Temporal lobe (tissue), 4 donors: ENCODE measurements at places on chromosomes 6 and 20. TPM values are rescaled to one million over a fixed set of nuclear protein-coding genes. Genes with fewer than 3 reads are reported as not detected.

GDAP1L1 gene
- total RNA-seq, result 98.6 TPM

PPP1R14C gene
- total RNA-seq, result 48.7 TPM

TOX2 gene
- total RNA-seq, result 0.74 TPM

TRIM15 gene
- total RNA-seq, result not detected

NR2E1 gene
- total RNA-seq, result 10.8 TPM

HDGFL1 gene
- under 0.01 TPM for total RNA-seq

SPATS1 gene
- total RNA-seq, result not detected

BACH2 gene
- total RNA-seq, result 63.4 TPM

ARHGAP18 gene
- total RNA-seq, result 5.7 TPM

EYA4 gene
- total RNA-seq, result 0.25 TPM

GRM1 gene
- total RNA-seq, result 12.8 TPM

CDSN gene
- total RNA-seq, result not detected

ADTRP gene
- total RNA-seq, result 0.98 TPM

OR2H1 gene
- not detected for total RNA-seq

RAET1L gene
- total RNA-seq, result 0.25 TPM

GNRH2 gene
- not detected for total RNA-seq

TP53TG5 gene
- total RNA-seq, result not detected

FOXS1 gene
- 0.74 TPM for total RNA-seq

IRAK1BP1 gene
- 15.0 TPM for total RNA-seq

CST3 gene
- 87.5 TPM for total RNA-seq

FAM83B gene
- 0.49 TPM for total RNA-seq

TRAPPC3L gene
- under 0.01 TPM for total RNA-seq

GPX5 gene
- not detected for total RNA-seq

OGFR gene
- total RNA-seq, result 17.9 TPM

MYCT1 gene
- 3.0 TPM for total RNA-seq

ARMH2 gene
- total RNA-seq, result not detected

GNAS-AS1 gene
- total RNA-seq, result 0.49 TPM

SLC22A3 gene
- total RNA-seq, result 3.0 TPM
